Effector memory CD4-positive, alpha-beta T cell (primary cell): ENCODE measurements at places on chromosomes 6 and 20.

- DNase-seq, result no peak
Observed at GRCh38 chr20:48467622-48468021, 360.2 kb downstream of the PREX1 start.

DNA sequence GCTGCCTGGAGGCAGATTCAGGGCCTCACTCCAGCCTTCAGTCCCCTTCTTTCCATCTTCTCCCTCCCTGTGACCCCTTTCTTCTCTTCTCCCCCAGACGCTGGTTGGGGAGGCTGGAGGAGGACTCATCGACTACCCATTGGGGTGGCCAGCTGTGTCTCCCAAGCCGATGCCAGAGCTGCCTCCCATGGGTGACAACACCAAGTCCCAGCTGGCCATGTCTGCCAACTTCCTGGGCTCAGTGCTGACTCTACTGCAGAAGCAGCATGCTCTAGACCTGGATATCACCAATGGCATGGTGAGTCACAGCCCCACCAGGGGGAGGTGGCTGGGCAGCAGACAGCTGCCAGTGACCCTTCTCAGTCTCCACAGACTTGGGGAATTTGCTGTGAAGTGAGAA, 12.9 kb downstream of the BPIFB4 start:
- DNase-seq, result no peak

DNA sequence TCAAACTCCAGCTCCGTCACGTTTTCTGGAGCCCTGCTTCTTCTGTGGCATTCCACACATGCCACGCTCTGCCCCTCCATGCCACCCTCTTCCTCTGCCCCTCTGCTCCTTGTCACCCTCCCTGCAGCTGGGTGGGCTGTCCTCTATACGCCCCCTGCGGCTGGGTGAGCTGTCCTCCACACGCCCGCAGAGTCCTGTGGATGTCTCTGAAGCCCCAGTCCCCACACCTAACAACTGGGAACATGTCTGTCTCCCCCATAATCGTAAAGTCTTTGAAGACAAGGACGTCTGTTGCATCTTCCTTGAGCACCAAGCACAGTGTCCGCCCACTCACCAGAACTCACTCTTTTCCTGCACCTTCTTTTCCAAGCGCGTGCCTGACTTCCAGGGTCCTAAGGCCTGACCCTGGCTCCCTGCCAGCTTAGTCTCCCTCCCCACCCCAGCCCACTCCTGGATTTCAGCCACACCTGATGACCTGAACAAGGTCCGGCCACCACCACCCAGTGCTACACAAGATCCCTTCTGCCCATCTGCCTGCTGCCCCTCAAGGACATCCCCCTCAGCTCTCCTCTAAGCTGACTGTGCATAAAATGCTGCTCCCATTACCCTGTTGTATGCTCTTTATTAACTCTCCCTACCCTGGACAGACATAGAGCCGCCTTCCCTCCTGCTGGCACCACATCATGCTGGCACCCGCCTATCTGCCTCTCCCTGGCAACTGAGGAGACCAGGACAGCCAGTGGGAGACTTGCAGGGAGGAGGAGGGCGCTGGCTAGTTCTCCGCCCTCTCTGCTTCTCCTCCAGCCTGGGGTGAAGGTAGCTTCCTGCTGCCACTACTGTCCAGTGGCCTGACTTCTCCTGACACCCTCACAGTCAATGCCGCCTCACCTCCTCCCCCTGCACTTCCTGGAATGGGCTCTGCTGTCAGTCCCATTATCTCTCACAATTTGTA, 10.7 kb upstream of the PRR18 start:
- DNase-seq, result no peak

GRCh38 chr6:84243240-84243639, 15.8 kb upstream of the CEP162 start:
- no peak for DNase-seq

GRCh38 chr6:34671367-34671766, 25.2 kb downstream of the ILRUN start:
- no peak for DNase-seq

GRCh38 chr6:126077810-126078776, 91.8 kb downstream of the TRMT11 start:
- no peak for DNase-seq

DNA sequence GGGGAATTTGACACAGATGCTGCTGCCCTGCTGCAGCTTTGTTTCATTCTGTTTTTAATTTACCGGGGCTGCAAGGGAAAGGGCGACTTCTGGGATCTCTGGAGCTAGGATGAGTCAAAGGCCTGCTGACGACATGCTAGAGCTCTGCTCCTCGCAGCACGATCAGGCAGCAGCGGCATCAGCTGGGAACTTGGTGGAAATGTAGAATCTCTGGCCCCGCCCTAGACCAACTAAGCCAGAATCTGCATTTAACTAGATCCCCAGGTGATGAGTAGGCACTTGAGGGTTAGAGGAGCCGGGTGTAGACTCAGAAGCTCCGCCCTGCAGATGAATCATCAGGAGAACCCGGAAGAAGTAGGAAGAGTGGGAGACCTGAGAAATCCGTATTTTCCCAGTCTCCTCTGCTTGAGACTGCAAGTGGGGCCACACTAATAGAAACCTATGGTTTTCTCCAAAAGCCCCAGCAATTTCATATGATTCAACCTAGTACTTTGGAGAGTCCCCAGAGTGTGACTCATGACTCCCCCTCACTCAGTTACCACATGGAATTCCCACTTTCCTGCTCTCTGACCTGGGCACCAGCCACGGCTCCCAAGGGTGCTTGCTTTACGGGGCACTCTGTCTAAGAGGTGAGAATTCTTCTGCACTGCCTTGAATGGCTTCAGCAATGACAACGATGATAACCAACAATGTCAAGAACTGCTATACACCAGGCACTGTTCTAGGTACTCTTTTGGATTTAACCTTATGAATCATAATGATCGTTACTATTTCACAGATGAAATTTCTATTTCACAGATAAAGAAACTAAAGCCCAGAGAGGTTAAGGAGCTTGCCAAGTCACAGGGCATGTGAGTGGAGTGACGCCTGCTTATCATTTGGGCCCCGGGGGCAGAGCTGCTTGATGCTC, 18.1 kb downstream of the TUBB2B start:
- DNase-seq, result no peak

- no peak for DNase-seq
Observed at GRCh38 chr20:57735831-57736737, 26.3 kb upstream of the PMEPA1 start.

DNA sequence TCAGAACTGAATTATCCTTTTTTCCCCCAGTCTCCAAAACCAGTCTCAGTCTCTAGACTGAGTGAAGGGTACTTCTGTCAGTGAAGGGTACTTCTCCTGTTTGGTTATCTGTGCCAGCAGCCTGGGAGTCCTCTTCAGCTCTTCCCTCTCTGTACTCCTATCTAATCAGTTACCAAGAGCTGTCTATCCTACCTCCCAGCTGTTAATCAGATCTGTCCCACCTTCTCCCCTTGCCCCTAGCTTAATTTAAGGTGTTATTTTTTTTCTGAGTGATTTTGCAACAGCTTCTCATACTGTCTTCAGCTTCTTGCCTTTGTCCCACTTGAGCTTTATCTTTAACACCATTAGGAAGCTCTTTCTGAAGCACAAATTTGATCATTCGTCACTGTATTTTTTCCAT, 491.9 kb upstream of the SOX4 start:
- DNase-seq, result no peak

GRCh38 chr6:46011188-46012085, 4.2 kb downstream of the CLIC5 start:
- DNase-seq, result peak; percentile 44

- no peak for DNase-seq
Observed at GRCh38 chr20:24566656-24567055, 97.2 kb downstream of the SYNDIG1 start.

- peak; percentile 53 for DNase-seq
Observed at GRCh38 chr6:32666420-32667300, at the start of gene HLA-DQB1. Gene HLA-DQB1, minus strand, starts transcription at chr6:32666657. Its CDS starts 50 bp downstream, at chr6:32666607.

GRCh38 chr6:47335466-47335865, 25.8 kb upstream of the TNFRSF21 start:
- no peak for DNase-seq

DNA sequence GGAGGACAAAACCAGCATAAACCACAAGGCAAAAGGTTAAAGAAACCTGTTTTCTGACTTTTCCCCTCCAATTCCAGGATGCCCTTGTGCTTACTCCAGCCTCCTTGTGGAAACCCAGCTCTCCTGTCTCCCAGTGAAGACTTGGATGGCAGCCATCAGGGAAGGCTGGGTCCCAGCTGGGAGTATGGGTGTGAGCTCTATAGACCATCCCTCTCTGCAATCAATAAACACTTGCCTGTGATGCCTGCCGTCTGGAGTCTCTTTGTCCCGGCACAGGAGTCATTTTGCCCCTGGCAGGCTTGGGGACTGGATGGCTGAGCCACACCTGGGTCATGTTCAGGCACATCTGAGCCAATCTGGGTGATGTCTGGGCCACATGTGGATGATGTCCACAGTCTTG, 26.6 kb downstream of the BPIFB1 start:
- DNase-seq, result no peak

GRCh38 chr6:15461127-15461944, 201.5 kb downstream of the DTNBP1 start:
- no peak for DNase-seq

GRCh38 chr6:148146717-148147462, 195.7 kb upstream of the SASH1 start:
- DNase-seq, result peak; percentile 58

- no peak for DNase-seq
Observed at GRCh38 chr6:2626401-2626800, 124.3 kb downstream of the MYLK4 start.

DNA sequence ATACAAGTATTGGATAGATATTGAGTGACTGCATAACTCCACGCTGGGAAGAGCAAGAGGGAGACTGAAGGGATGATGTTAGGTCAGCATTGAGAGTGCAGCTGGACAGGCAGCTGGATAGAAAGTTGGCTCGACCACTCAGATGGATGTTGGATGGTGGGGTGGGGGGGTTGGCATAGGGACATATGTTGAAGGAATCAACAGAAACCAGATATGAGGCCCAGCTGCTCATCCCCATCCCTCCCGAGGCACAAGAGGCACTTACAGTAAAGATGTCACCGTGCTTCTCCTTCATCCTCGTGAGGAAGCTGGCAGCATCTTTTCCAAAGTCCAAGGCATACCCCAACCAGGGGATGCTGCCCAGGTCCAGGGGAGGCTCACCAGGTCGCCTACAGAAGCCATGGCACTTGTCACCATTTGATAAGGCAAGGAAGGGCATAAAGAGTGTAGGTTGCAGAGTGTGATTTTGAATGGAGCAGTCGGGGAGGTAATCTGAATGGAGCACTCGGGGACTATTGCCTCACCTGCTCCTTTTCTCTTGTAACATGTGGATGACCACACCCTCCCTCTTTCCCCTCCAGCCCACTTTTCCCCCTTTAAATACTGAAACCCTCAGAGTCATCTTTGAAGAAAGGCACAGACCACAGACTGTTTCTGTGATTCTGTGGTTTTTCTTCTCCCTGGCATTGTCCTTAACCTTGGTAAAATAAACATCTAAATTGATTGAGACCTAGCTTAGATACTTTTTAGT, 18.0 kb downstream of the PTGIS start:
- no peak for DNase-seq

DNA sequence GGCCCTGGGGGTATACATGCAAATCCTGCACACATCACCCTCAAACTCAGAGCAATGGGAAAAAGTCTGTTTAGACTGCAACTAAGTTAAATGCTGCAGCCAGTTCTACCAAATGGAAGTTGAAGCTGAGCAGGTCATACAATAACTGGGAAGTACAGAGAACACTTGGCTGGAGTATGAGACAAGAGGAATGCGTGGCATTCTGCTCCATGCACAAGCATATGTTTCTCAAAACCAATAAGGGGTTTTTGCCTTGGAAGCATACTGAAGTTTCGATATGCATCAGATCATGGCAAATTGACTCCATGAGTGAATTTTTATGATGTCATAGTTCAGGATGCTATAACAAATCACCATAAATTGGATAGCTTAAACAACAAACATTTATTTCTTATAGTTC, 193.8 kb downstream of the COL12A1 start:
- no peak for DNase-seq

- no peak for DNase-seq
Observed at GRCh38 chr20:6501061-6501460, 266.4 kb upstream of the BMP2 start.

DNA sequence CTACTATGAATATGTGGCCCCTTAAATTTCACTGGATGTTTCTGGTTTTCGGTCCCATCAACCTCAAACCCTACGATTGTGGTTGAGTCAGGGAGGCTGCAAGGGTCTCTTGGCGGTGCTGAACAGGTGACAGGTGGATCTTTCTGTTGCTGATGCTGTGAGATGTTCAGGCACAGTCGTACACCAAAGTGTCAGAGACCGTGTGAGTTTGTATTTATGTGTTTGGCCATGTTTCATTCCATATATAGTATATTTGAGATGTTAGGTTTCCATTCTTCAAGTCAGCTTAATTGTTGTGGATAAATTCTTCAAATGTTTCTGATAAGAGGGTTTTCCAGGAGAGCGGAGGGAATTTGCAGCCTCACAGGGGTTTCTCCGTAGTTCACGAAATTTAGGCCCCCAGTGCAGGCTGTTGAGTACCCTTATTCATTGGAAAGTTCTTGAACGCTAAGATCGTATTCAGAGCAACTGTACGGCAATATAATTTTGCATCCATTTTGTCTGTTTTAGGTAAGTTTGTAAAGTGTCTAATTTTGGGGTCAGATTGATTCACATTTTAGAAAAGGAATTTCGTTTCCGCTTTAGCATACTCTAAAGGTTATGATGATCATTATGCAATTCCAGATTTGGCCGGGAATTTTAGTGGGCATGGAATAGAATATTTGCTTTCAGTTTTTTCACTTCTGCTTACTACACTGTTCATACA, 1.2 kb downstream of the TAB2 start:
- DNase-seq, result no peak

DNA sequence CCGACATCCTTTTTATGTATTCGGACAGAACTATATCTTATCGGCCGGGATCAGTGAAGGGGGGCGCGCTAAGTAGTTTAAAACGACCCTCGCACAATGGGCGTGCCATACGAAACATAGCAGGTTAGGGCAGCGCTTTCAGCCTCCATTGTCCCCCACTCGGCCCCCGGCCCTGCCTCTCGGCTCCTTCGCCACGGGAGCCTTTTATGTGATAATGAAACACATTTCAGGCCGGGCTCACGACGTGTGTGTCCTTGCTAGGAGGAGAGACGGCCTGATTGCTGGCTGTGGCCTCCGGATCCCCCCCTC, 5.3 kb downstream of the FOXA2 start:
- no peak for DNase-seq

DNA sequence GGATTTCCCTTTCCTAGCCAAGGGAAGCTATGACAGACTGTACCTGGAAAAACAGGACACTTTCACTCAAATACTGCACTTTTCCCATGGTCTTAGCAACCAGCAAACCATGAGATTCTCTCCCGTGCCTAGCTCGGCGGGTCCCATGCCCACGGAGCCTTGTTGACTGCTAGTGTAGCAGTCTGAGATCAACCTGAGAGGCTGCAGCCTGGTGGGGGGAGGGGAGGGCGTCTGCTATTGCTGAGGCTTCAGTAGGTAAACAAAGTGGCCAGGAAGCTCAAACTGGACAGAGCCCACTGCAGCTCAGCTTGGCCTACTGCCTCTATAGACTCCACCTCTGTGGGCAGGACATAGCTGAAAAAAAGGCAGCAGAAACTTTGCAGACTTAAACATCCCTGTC, 61.8 kb downstream of the EPM2A start:
- DNase-seq, result no peak
